ENCODE measurements at places on chromosomes 1 and 21.

DNA sequence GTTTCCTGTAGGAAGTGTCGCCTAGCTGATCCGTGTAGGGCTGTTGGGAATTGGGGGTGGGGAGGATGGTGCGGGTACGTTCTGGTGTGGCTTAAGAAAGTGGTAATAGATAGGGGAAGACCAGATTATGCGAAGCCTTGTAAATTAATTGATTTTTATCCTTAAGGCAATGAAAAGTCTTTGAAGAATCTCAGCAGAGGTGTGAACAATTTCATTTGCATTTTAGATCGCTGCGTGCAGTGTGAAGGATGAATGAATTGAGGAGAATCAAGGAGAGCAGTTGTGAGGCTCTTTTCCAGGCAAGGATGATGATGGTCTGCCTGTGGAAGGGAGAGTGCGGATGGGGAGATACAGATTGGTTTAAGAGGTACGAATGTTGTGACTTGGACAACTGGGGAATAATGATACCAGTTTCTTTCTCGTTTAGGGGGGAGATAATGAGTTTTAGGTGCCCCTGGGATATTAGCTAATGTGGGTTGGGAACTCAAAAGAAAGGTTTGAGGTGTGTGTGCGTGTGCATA is 813 bp upstream of the DEDD start:
- DNase-seq: no peak

DNA sequence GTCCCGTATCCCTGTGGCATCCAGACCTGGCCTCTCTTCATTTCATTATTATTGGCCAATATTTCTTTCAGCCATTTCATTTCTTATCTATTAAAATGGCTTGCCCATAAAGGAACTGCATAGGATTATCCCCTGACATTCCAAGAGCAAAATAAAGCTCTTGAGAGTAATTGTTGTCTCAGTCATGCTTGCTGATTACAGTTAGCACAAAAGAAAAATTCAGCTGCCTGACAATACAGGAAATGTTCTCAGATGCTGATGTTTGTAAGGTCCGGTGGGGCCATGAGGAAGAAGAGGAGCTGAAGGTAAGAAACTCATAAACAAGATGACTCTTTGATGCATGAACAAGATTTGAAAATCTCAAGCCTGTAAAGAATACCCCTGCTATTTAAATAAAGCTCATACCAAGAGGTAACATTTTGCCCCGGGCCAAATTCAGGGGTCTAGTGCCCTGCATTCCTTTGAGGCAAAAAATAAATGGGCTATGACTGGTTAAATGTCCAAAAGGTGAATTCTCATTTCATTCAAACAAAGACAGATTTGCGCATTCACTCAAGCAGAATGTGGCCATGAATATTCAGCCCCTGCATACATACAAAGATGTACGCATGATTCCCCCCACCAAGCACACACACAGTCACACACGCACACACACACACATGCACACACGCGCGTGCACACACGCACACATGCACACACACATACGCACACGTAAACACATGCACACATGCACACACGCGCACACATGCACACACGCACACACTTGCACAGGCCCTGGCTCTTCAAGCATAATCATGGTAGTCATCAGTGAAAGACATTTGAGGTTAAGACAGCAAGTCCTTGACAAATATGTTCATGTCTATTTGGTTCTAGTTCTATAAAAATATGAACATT is 44.8 kb downstream of the KCNJ15 start:
- no peak for DNase-seq

- peak; percentile 56 for DNase-seq
Observed at GRCh38 chr1:221263831-221264767, 384.9 kb downstream of the HLX start.

DNA sequence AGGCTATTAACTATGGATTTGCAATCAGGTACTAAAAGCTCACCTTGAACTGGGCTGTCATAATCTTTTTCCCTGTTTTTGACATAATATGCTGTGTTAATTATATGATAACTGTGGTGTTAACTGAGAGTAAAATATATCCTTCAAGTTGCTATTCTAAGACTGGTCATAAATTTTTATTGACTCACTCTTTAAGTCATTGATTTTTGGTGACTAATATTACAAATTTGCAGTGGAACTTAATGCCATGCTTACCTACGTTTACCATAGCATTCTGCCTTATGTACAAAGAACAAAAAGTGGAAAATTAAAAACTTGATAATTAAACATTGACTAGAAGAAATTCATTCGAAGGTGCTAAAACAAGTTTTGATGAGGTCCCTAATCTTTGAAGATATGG is 872.4 kb downstream of the BRINP3 start:
- no peak for DNase-seq

DNA sequence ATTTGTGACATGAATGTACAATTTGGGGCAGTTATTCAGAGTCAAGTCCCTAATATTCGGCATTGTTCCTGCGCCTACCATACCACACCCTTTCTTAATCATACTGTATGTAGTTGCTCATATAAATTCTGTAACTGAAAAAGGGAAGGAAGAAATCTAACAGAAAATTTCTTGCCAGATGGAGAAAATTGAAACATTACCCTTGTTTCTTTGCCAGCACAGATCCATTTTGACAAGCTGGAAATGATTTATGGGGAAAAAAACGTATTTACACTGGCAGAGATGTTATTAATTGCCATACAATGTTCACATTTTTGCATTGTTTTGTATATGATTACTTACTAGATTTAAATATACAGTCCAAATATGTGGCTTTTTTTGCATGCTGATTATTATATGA is 363.8 kb upstream of the PKN2 start:
- no peak for DNase-seq

DNA sequence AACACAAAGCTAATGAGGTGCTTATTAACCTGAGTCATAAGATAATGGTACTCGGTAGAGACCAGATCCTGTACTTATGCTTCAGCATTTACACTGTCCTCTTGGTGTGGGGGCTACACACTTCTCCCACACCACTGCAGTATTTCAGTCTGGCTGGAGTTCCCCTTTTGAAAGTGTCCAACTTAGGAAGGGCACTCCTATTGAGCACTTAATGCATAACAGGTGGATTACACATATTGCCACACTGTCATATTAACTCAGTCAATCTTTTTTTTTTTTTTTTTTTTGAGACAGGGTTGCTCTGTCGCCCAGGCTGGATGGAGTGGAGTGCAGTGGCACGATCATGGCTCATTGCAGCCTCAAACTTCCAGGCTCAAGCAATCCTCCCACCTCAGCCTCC is 1.5 kb downstream of the GPATCH4 start:
- no peak for DNase-seq

GRCh38 chr1:222539951-222540597 is 7.8 kb downstream of the HHIPL2 start:
- DNase-seq: no peak

GRCh38 chr1:243739335-243740003 is 110.6 kb downstream of the AKT3 start:
- DNase-seq: no peak

- DNase-seq: no peak
Observed at GRCh38 chr21:40853956-40854688, 7.2 kb upstream of the DSCAM start.

GRCh38 chr1:92136341-92136740 is 56.2 kb downstream of the BTBD8 start:
- DNase-seq: no peak

GRCh38 chr1:227174164-227174563 is 144.1 kb downstream of the CDC42BPA start:
- DNase-seq: no peak

- DNase-seq: no peak
Observed at GRCh38 chr21:33035147-33035546, 9.4 kb downstream of the OLIG2 start.

- no peak for DNase-seq
Observed at GRCh38 chr1:23664837-23665795, 26.5 kb upstream of the RPL11 start.

GRCh38 chr21:39003982-39004633 is 179.1 kb downstream of the PSMG1 start:
- no peak for DNase-seq
